ENCODE measurements at places on chromosomes 6 and 20. TPM values are rescaled to one million over a fixed set of nuclear protein-coding genes. Genes with fewer than 3 reads are reported as not detected.
A peak's percentile ranks its signal among the peaks of the same experiment; 100 is the strongest.

GRCh38 chr6:154749341-154749740 lies 16.1 kb downstream of the SCAF8 start:
- no peak for DNase-seq

HCRTR2 gene
- not detected for total RNA-seq

GRCh38 chr6:151842816-151843215 lies 35.3 kb downstream of the ESR1 start:
- no peak for DNase-seq

DNA sequence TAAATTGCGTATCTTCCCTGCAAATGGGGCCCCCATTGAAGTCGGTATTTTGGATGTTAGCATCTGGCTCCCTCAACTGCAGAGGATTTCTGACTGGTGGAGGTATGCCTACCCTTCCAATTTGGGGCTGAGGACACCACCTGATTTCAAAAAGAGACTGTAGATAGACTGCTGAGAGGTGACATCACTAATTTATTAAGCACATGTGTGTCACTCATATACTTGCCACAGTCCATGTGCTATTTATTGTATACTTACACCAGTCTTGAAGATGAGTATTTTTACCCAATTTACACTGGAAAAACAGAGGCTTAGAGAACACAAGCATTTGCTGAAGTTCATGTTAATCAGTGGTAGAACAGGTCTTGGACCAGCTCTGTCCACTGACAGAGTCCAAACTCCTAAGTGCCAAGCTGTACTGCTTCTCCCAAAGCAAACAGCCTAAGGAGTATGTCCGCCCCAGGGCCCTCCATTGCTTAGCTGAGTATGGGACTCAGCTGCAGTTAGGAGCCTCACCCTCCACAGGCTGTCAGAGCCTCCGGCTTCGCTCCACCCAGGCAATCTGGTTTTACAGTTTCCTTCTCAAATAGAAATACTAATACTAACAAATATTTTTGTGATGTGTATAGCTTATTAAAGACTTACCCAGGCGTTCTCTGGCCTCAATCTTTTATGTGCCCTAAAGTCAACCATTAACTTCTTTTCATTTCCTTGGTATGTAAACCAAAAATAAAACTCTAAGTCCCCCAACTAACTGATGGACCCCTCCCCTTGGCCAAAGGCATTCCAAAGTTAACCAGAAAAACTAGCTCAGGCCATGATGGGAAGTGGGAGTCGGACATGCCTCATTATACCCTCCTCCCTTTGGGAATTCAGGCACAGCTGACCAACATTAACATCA lies 17.5 kb downstream of the RIN2 start:
- DNase-seq, result peak; percentile 73

- DNase-seq, result peak; percentile 39
These were observed 1514.1 kb upstream of the DEFB115 start for GRCh38 chr20:29743101-29743931.

RAB44 gene
- 0.32 TPM for total RNA-seq

DNA sequence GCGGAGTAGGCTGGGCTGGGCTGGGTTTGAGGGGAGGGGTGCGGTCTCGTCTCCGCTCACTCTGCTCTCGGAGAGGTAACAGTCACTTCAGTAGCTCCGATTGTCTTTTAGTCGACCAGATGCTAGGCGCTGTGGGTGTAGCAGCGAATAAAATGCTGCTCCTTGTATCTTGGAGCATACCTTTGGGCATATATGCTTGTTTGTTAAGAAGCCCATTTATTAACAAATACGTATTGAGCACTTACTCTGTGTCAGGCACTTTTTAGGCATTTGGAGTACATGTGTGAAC lies 545 bp downstream of the ACTR5 start:
- DNase-seq, result no peak

BTNL2 gene
- total RNA-seq, result not detected

WFDC5 gene
- total RNA-seq, result not detected

MCCD1 gene
- not detected for total RNA-seq

GRCh38 chr6:104640150-104640700 lies 219.5 kb downstream of the HACE1 start:
- DNase-seq, result no peak

TOX2 gene
- total RNA-seq, result 6.1 TPM

All from mucosa of descending colon (tissue), 3 donors.